ENCODE measurements at places on chromosomes 1 and 21.

- DNase-seq = no peak
Observed at GRCh38 chr1:200354243-200354642, 55.6 kb downstream of the ZNF281 start.

- DNase-seq = no peak
Observed at GRCh38 chr1:204701229-204701628, 15.7 kb upstream of the LRRN2 start.

- DNase-seq = no peak
Observed at GRCh38 chr1:101154547-101154946, 82.3 kb upstream of the S1PR1 start.

DNA sequence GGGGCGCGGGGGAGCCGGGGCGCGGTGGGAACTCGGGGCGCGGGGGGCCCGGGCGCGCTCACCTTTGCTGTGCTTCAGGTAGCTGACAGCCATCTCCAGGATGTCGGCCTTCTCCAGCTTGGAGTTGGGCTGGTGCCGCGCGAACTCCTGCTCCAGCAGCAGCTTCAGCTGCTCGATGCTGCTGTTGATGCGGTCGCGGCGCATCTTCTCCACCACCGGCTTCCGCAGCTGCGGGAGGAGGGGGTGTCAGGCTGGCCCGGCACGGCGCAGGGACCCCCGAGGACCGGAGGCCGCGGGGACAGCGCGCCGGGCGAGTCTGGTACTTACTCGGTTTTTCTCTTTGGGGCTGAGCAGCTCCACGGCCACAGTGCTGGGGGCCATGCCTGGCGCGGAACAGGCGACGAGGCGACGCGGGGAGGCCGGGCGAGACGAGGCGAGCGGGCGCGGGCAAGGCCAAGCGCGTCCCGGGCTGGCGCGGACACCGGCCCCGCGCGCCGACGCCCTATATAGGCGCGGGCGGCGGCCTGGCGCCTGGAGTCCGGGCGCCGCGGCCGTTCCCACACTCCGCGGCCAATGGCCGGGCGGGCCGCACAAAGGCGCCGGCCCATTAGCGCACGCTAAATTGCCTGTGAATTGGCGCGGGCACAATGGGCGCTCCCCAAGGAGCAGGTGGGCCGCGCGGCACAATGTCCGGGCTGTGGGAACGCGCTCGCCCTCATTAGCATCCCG lies at the start of gene HES5:
TSS of gene HES5 (minus strand) at position 480 of the 729 bp plus-strand sequence. CDS start at position 381, 99 bp downstream.
- no peak for DNase-seq

- DNase-seq = no peak
Observed at GRCh38 chr1:9363061-9363471, 70.4 kb downstream of the SPSB1 start.

GRCh38 chr21:35149698-35150097 lies 100.6 kb upstream of the RUNX1 start:
- DNase-seq = no peak

GRCh38 chr1:167095368-167095767 lies 1.5 kb downstream of the STYXL2 start:
- no peak for DNase-seq

GRCh38 chr1:66624412-66625060 lies 90.6 kb downstream of the SGIP1 start:
- no peak for DNase-seq

- no peak for DNase-seq
Observed at GRCh38 chr1:236692742-236693141, 6.4 kb downstream of the ACTN2 start.

Measured in cerebellar nuclear complex (tissue), 1 donor.